ENCODE measurements at places on chromosomes 5 and 9.

GRCh38 chr5:178535299-178536175, 54.7 kb downstream of the COL23A1 start:
- no peak for DNase-seq

DNA sequence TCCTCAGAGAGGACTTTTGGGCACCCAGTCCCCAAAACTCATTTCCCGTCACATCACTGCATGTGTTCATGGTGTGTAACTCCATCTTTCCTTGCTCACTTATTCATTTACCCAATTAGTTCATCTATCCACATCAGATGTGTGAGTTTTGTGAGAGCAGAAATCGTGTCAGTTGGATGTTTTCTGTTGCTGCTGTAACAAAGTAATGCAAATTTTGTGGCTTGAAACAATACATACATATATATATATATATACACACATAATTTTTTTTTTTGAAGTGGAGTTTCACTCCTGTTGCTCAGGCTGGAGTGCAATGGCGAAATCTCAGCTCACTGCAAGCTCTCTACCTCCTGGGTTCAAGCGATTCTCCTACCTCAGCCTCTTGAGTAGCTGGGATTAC, 70.5 kb upstream of the BOD1 start:
- no peak for DNase-seq

- DNase-seq, result peak; percentile 39
These were observed 2.6 kb upstream of the PSIP1 start for GRCh38 chr9:15513335-15513734.

- DNase-seq, result peak; percentile 15
These were observed 2.2 kb downstream of the SPIN1 start for GRCh38 chr9:88390371-88390990.

- no peak for DNase-seq
These were observed 64.2 kb upstream of the IRX1 start for GRCh38 chr5:3531320-3531986.

GRCh38 chr5:142262683-142263082, 62.1 kb downstream of the SPRY4 start:
- DNase-seq, result no peak

GRCh38 chr9:94804316-94804715, 77.8 kb downstream of the AOPEP start:
- no peak for DNase-seq

GRCh38 chr9:134707031-134707680, 65.6 kb downstream of the COL5A1 start:
- peak; percentile 82 for DNase-seq

DNA sequence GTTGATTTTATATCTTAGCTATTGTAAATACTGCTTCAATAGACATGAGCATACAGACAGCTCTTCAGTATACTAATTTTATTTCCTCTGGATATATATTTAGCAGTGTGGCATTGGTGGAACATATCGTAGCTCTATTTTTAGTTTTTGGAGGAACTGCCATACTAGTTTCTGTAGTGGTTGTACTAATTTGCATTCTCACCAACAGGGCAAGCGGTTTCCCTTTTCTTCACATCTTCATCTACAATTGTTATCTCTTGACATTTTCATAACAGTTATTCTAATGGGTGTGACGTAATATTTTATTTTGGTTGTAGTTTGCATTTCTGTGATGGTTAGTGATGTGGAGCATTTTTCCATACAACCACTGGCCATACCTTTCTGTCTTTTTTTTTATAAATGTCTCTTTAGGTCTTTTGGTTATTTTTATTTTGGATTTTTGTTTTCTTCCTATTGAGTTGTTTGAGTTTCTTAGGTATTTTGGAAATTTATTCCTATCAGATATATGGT, 32.5 kb downstream of the TAF11L14 start:
- DNase-seq, result no peak

- no peak for DNase-seq
These were observed 4.0 kb downstream of the NAIF1 start for GRCh38 chr9:128062846-128063831.

- DNase-seq, result peak; percentile 43
These were observed 44.9 kb upstream of the MYO10 start for GRCh38 chr5:16980983-16981382.

- DNase-seq, result no peak
These were observed 892.1 kb downstream of the TLE1 start for GRCh38 chr9:80797101-80797829.

GRCh38 chr5:172565455-172565854, 75.6 kb upstream of the NEURL1B start:
- DNase-seq, result no peak

DNA sequence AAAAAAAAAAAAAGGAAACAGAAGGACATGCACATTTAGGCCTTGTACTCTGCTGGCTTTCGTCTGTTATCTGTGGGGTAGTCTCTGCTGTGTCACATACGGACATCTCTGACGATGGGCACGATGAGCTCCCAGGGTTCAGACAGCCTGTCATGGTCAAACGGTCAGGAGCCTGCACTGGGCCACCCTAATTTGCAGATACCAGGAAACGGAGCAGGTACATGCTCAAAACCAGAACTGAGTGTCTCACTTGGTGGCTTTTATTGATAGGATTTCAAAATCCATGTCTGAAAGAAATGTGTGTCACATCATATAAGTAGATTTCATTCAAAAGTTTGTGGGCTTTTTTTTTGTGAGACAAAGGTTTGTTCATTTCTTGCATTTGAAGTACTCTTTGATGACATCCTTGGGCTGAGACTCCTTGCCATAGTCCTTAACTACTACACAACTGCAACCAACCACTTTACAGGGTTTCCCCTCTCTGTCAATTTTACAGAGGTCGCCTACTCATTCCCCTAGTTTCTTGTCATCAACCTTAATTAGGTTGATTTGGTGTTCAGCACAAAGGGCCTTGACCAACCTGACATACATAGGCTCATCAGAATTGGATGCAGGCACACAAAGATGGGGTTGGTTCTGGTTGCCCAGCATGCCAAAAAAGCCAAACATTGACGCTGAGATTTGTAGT, 9.0 kb downstream of the CKMT2 start:
- DNase-seq, result no peak

DNA sequence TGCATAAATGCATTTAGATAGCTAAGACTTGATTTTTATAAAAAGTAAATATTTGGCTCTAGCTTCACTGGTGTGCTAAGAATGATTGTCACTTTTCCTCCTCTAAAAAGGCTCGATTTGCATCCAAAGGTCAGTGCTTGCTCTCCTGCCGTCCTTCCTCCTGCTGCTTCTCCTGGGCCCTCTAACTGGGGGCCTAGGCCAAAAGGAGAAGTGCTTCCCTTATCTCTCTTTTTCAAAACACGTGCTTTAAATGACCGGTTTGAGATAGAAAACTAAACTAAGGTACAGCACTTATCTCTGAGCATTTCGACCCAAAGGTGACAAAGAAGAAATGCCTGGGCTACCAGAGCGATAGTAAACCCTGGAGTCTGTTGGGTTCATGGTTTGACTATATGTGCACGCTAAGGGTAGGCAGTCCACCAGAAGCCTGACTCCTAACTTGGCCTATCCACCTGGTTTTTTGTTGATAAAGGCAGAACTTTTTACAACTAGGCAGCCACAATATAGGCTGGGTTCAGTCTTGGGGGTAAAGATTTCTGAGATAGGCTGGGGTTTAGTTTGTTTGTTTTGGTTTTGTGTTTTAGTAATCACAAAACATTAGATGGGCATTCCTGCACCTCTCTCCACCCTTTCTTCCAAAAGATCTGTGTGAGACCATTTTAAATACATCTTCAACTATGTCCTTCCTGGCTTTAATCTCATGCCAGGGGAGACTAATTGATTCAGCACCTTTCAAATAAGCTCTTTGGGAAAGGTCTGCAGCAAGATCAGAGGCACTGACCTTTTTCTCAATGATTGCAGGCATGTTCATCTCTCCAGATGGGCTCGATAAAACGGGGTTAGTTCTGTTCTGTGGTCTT, 3.8 kb downstream of the NR2F1-AS1 start:
- DNase-seq, result no peak

DNA sequence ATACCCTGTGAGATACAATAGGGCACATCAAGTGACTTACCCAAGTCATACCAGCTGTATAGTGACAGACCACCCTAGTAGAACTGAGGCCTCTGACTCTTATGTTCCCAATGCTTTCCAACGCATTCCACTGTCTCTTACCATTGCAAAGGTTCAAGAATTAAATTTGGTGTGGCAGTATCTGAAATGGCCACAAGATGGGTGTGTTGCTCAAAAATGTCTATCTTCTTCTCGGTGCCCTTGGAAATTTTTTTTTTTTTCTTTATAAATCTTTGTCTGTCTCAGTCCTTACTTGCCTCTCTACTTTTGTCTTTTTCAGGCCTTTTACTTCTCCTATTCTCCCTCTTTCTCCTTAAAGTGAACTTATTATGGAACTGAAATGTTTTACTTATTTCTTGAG, 48.4 kb downstream of the GPR21 start:
- DNase-seq, result peak; percentile 55

GRCh38 chr9:137255448-137256114, 454 bp downstream of the NELFB start:
- peak; percentile 28 for DNase-seq

GRCh38 chr5:98933445-98934072, 4.8 kb upstream of the CHD1 start:
- DNase-seq, result no peak

DNA sequence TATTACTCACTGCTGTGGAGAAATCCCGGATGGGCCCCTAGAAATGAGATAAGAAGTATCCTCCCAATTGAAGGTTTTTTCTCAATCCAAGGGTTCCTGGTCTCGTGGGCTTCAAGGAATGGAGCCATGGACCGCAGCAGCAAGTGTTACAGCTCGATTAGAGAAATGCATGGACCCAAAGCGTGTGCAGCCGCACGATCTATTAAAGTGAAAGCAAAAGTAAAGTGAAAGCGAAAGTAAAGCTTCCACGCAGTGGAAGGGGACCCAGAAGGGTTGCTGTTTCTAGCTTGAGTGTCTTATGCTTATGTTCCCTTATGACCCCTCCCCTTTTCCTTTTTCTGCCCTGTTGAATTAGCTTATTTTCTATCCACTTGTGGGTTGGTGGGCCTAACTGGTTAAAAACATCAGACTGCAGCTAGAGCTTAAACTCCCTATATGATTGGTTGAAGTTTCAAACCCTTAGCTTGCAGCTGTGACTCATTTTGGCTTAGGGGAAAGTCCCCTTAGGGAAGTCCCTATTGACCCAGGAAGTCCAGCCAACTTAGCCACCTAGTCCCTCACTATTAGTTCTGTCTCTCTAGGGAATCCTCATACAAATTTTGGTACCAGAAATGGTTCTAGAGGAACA, 1111.8 kb downstream of the TAF11L14 start:
- peak; percentile 0 for DNase-seq

DNA sequence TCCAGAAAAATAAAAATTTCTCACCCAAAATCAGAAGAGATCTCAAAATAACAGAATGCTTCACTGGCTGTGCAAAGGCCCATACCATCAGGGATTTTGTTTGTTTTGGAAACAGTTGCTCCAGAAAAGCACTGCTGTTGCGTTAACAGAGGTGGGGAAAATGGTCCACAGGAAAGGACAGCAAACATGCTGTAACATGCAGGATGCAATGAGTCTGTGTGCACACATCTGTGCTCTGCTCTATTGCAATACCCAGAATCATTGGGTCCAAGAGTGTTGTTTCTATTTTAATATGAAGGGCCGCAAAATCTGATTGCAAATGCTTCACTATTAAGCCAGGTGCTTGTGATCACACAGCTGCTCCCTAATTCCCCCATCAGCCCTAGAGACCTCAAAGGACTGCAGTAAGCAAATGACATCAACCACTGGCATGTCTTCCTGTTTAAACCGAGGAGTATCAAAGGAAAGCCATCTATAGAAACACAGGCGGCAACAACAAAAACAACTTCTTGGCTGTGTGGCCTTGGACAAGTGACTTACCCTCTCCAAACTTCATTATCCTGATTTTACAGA, 141.0 kb downstream of the DCP2 start:
- no peak for DNase-seq

- no peak for DNase-seq
These were observed 5.1 kb downstream of the CIZ1 start for GRCh38 chr9:128185979-128186965.

GRCh38 chr5:121763665-121764064, 88.0 kb upstream of the FTMT start:
- DNase-seq, result no peak

DNA sequence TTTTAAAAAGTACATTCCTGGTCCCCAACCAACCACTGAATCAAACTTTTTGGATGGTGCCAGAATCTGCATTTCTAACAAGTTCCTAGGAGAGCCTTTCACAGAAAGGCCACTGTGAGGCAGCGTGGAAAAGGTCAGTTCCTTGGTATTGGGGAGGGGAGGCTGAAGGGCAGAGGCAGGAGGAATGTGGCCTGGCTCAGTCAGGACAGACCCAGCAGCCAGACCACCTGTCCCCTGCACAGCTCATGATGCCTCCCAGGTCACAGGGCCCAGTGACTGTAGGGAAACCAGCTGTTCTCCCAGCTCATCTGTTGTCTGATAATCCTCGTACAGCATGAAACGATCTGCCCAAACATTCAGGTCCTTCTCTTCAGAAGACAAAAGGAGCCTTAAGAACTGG, 132.9 kb downstream of the LHFPL2 start:
- no peak for DNase-seq

DNA sequence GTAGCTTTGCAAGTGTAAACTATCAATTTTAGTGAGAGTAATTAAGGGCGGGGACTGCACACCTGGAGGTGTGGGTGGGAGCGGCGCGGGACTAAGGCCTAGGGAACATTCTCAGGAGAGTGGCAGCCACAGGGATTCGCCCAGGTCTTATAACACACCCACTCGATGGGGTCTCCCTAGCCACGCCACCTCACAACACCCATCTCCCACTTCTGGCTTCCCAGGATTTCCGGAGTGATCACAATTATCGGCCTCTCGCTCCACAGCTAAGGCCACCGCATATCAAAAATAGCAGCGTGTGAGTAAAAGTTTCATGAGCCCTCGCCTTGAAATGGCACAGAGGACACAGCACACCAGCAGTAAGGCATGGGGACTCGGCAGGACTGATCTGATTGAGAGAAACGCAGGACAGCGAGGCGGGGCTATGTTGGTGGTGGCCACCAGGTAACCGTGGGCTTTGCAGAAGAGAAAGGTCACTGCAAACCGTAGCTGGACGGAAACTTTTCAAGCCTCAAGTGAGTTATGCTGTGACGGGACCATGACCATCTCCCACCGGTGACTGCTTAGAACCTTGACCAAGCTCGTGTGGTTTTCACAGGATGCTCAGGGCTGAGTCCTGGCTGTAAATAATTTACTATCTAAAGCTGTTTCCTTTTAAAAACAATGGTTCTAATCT, 1.1 kb upstream of the LPAR1 start:
- no peak for DNase-seq

- DNase-seq, result no peak
These were observed 158.9 kb downstream of the FAM174A start for GRCh38 chr5:100694100-100694499.

DNA sequence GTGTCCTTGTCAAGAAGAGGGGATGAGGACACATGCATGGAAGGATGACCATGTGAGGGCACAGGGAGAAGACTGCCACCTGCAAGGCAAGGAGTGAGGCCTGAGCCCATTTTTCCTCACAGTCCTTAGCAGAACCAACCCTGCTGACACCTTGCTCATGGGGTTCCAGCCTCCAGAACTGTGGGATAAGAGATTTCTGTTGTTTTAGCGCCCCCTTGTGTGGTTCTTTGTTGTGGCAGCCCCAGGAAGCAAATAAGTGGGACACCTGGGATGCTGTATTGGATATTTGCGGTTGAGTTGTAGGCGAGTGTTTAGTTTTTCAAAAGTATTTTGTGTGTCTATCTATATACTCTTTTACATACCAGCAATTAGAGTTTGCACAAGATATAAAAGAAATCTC, 206.4 kb downstream of the NXNL2 start:
- DNase-seq, result peak; percentile 15
